SK-MEL-5 (cell line): ENCODE measurements at places on chromosomes 5 and 9. TPM values are rescaled to one million over a fixed set of nuclear protein-coding genes. Genes with fewer than 3 reads are reported as not detected.

- DNase-seq: no peak
Observed at GRCh38 chr9:21266733-21267484, 27.1 kb upstream of the IFNA14 start.

- DNase-seq: no peak
Observed at GRCh38 chr9:13332571-13332970, 53.1 kb upstream of the MPDZ start.

- DNase-seq: no peak
Observed at GRCh38 chr5:156241266-156241665, 85.7 kb upstream of the SGCD start.

GRCh38 chr9:89929673-89930480 lies 325.1 kb downstream of the GADD45G start:
- DNase-seq: no peak

DNA sequence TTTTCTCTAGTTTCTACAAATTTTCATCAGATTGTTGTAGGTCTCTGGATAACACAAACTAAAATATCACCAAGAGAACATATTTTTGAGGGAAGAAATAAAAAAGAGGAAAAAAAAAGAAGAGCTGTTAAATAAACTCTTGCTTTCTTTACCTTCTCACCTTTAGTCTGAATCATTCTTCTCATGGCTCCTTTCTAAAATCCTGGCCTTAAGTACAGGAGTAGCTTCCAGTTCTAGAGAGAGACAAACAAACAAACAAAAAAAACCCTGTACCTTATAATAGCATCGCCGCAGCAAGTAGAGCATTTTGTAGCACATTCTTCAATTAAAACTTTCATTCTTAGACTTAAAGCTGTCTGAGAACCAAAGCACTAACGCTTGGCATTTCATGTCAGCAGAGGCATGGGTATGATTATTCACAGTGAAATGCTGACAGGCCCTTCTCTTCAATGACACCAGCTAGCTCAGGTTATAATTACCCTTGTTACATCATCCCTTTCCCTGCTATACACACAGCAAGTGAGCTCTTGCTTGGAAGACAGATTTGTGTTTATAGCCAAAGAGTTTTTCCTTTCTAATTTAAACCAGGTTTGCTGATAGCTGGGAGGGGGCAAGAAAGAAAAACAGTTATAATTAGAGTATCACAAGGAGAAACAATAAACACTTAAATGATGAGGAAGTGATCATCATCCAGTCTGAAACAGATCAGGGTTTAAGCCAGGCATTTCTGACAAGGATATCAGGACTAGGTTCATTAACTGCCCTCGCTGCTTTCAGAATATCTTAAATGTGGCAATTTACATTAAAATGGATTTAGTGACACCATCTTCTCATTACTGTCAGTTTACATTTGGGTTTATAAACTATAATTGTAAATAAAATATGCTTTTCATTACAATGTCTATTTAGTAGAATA lies 510.9 kb upstream of the ZNF608 start:
- DNase-seq: no peak

- no peak for DNase-seq
Observed at GRCh38 chr9:81224166-81225081, 464.9 kb downstream of the TLE1 start.

DNA sequence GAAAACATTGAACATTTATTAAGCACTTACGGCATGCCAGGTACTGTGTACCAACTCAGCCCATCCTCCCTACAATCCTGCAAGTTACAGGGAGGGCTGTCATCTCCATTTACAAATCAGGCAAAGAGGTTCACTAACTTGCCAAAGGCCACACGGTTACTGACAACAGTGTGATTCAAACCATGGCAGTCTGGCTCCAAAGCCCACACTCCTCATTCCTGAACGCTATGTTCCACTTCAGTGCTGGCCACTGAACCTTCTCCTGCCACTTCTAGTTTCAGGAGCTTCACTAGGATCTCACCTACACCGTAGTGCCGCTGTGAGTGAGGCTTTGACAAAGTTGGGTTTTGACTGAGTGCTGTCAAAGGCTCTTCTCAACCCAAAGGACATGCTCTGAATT lies 7.2 kb upstream of the LIFR start:
- no peak for DNase-seq

- DNase-seq: no peak
Observed at GRCh38 chr5:171264843-171265242, 44.2 kb upstream of the TLX3 start.

IFNA2 gene
- total RNA-seq: not detected in 2 replicates

PCDHA6 gene
- total RNA-seq: not detected in 2 replicates

CTNND2 gene
- total RNA-seq: 0.85 and 1.2 TPM in 2 replicates

BNC2 gene
- total RNA-seq: 23.5 and 24.2 TPM in 2 replicates

ROPN1L gene
- 0.83 and 1.2 TPM in 2 replicates for total RNA-seq

RNF180 gene
- total RNA-seq: 3.7 and 5.5 TPM in 2 replicates
